Activated CD4-positive, alpha-beta T cell treated with anti-CD3 and anti-CD28 coated beads, Interleukin-2, amount 50 U/mL, for 24 hours (primary cell): ENCODE measurements at places on chromosomes 11 and 22.

DNA sequence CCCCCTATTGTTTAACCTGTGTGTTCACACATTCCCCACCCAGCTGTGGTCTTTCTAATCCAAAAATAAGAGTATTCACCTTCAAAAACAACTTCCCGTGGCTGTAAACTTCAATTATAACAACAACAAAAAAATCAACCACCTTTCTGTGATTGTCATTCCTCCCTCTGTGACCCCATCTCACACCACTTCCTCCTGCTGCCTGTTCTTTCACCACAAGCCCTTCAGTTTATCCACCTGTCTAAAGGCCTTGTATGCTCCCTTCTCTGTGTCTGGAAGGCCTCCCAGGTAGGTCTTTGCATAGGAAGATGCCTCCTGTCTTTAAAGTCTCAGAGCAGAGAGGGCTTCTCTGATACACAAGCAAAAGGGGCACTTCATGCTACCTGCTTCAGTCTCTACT, 707.7 kb downstream of the OPCML start:
- DNase-seq = no peak

- DNase-seq = no peak
Observed at GRCh38 chr11:14537134-14537599, 17.0 kb upstream of the PSMA1 start.

DNA sequence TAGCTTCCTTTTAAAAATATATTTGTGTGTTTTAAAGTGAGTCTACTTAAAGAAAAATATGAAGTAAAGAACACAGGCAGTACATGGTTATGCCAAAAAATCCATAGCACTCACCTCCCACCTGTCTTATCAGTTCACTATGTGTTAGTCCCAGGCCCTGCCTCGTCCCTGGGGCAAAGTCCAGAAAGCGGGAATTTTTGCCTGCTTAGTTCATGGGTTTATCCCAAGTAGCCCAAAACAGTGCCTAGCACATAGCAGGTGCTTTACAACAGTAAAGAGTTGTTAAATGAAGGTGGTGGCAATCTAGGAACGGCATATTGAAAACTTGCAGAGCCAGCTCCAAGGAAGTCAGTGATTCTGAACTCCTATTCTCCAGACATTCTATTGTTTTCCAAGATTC, 154.0 kb downstream of the MN1 start:
- DNase-seq = no peak

GRCh38 chr11:94946812-94947211, 26.5 kb downstream of the CWC15 start:
- DNase-seq = no peak

- no peak for DNase-seq
Observed at GRCh38 chr22:34769361-34769760, 296.6 kb upstream of the ISX start.

GRCh38 chr11:72598466-72598865, 75.8 kb downstream of the PDE2A start:
- no peak for DNase-seq

GRCh38 chr22:39013942-39014722, at the start of gene APOBEC3C:
Gene APOBEC3C, plus strand, starts transcription at chr22:39014257. Its CDS starts 106 bp downstream, at chr22:39014363.
- peak; percentile 78 for DNase-seq

DNA sequence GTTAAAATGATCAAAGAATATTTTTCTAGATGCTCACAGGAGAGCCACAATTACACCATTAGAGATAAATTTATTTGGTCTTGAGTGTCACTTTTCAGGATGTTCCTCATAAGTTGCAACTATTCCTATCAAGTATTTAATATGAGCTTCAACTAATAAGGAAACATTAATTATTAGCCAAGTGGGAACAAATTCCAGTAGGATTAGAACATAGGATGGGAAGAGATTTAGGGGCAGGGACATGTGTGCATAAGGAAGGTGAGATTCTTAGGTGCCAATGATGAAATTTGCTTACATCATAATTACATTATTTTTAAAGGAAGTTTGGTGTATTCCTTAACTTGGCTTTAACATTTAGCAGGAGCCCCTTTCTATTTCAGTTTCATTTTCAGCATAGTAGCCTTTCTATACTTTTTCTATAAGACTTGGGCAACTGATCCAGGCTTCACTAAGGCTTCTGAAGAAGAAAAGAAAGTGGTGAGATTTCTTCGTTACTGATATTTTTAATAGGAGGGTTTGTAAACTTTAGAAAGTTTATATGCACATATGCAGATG, 38.8 kb downstream of the CSRP3 start:
- DNase-seq = no peak

GRCh38 chr11:70116386-70117065, 38.4 kb downstream of the ANO1 start:
- no peak for DNase-seq

DNA sequence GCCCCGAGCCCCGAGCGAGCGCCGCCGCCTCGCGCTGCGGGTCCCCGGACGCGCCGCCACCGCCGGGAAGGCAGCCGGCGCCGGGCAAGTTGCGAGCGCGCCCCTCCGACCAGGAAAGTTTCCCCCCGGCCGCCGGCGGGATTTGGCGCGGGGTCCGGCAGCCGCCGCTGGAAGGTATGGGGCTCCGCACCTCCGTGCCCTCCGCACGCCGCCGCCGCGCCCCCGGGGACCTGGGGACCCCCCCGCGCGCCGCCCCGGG, 281 bp downstream of the TSPAN18 start:
- no peak for DNase-seq

GRCh38 chr22:45322873-45323525, 13.3 kb downstream of the FAM118A start:
- no peak for DNase-seq

GRCh38 chr22:35483730-35484129, 56.9 kb upstream of the RASD2 start:
- no peak for DNase-seq

DNA sequence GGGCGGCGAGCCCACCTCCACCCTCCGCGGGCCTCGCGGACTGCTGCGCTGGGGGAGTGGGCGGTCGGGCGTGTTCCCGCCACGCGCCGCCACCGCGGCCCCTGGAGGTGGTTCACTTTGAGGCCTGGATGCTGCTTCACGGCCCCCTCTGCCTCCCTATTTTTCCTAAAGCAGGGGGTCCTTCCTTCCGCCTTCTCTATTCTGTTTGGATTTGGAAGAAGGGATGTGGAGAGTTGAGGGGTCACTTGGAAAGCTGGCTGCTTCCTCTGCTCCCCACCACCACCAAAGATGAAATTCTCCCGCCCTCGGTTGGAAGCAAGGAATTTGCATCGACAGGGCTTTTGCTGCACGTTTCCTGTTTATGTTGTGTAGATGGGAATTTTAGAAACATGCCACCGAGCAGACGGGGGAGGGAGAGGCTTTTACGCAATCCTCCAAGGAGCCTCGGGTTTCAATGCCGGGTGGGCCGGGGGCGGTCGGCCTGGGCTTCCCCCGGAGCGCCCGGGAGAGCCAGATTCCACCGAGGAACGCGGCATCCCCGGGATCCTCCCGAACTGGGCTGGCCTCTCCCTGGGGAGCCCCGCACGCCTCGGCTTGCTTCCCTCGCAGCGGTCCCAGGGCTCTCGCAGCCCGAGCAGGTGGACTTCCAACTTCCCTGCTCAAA, 403 bp upstream of the SBF2 start:
- DNase-seq = no peak
